ENCODE measurements at places on chromosomes 11 and 22.

- DNase-seq, result no peak
These were observed 412.3 kb upstream of the CHORDC1 start for GRCh38 chr11:90635151-90635550.

DNA sequence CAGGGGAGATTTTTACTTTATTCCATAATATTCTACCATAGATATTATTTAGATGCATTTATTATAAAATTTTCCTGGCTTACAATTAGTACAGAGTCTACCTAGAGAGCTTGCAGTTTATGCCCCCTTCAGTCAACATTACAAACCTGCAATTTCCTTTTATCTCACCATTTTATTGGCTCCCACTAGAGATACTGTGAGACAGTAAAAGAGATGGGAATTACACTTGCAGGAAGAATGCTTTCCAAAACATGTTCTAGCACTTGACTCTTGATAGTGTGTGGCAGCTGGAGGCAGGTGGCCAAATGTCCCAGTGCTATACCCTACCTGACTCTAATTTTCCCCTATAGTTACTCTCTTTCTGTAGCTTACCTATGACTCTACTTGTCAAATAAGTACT lies 863.2 kb downstream of the DLG2 start:
- no peak for DNase-seq

DNA sequence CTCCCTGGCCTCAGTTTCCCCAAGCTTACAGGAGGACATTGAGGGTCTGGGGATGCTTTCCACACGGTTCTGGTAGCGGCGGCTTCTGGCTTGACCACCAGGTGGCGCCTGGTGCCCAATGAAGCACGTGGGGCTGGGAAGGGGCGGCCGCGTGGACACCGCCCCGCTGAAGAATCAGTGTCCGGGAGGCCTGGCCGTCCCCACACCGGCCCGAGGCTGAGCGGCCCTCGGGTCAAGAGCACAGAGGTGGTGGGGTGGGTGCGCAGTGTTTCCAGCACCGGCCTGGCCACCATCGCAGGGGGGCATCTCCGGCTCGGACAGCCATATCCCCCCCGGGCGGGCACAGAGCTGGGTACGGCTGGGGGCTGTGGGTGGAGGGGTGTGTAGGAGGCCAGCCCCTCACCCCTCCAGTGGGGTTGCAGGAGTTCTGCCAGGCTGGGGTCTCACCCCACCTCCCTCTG lies 27.8 kb upstream of the PPARA start:
- DNase-seq, result no peak

DNA sequence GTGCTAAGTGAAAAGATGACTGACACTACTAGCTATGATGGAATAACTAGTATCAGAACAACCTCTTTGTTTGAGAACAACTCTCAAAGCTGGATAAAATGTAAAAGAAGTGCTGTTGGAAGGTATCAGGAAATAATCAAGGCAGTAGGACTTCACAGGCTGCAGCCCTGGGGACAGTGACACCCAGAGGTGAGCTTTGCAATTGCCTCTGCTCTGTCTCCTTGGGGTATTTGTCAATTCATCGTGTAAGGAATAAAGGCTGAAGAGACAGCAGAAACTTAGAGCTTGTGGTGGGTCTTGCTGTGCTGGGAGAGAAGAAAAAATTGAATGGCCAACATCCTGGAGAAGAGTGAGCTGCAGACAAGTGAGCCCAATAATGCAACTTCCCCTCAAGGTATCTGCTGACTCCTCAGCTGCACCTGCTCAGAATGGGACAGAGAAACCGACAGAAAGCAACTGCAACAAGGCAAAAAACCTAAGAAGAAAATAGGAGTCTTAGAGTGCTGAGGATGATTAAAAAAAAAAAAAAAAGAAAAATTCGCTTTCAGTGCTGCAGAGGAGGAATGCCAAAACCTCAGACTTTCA lies 141.1 kb downstream of the RCN1 start:
- DNase-seq, result no peak

DNA sequence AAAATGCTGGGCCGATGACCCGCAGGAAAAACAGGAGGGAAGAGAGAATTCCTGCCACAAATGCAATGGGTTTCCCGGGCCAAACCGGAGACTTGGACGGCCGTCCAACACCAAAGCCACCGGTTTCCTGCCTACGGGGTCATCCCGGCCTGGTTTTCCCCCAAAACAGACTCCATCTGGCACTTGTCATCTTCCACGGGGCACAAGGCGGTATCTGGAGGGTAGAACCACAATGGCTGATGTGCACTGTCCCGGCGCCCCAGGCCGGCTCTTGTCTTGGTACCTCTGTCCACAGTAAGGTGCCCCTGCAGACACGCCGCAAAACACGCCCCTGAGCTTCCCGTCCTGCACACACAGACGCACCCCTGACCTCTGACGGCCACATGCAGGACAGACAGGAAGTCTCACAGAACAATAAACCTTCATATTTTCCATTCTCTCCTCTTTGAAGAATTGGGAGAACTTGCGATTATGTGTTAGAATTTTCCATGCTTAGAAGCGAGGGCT lies 20.1 kb downstream of the CELSR1 start:
- no peak for DNase-seq

DNA sequence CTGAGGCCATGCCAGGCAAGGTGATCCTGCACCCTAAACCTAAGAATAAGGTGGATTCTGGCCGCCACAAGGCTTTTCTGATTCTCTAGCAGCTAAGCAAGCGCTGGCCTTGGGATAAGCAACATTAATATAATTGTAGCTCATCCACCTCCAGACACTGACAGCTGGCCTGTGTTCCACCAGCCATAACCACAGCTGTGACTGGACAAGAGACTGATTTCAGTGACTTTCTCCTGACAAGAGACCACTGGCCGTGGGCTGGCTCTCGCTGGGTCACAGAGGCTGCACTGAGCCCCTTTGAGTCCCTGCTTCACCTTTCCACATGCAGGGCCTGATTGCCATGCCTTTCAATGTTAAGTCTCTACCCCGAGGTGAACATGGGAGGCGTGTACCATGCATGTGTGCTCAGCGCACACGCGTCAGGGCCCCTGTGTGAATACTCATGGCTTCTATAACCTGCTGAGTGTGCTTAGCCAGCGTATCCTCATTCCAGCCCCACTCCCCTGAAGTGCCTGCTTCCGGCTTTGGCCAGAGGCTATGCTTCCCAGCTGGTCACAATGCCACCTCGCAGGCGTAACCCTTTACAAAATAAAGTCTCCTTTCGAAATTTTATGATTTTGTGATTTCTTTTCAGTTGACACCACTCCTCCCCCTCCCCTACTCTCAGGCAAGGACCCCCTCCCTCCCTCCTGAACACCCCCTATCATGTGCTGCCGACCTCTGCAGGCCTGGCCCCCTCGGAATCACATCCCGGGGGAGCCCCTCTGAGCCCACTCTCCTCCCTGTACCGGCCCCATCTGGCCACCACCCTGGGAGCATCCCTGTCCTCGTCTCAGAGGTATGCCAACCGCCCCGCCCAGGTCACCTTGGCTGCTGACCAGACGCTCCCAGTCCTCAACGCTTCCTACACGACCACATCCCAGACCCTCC lies 128.1 kb downstream of the CTTN start:
- no peak for DNase-seq

- no peak for DNase-seq
These were observed at the start of gene LAYN for GRCh38 chr11:111540114-111540936. Gene LAYN (plus strand): TSS chr11:111540720. CDS start chr11:111540844, 124 bp downstream.

DNA sequence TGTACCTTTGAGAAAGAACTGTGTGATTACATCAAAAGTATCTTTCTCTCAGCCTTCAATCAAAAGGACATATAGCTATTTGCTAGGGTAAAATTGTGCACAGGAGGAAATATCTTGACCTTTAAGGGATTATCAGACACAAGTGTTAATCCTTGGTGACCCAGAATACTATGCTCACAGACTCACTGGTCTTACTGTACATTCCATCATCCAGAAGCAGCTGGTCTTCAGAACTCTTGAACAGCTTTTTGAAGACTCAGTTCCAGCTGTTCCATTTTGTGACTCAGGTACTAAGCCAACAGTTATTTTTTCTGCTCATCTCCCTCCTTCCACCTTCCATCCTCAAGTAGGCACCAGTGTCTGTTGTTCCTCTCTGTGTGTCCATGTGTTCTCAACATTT lies 19.8 kb downstream of the ZBED5 start:
- DNase-seq, result no peak

GRCh38 chr11:16179676-16180075 lies 176.7 kb downstream of the SOX6 start:
- DNase-seq, result no peak

DNA sequence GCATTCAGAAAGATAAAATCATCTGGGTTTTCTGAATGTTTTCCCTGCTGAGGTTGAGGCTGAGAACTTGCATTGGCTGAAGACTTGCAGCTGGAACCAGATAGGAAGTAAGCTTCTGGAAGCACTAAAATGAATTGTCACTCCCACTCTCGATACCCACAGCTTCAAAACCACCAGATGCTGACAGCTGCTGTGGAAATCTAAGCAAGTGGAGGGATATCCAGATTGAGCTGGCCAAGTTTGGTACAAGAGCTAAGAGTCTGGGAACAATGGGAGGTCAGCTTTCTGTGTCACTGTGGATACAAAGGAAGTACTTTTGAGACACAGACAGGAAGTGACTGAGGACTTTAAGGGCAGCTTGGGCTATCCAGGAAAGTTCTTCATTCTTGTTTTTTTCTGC lies 51.3 kb upstream of the CD44 start:
- no peak for DNase-seq

- no peak for DNase-seq
These were observed 150.0 kb downstream of the OPCML start for GRCh38 chr11:133382131-133382812.

- no peak for DNase-seq
These were observed 974.2 kb downstream of the JRKL start for GRCh38 chr11:97364047-97364446.

DNA sequence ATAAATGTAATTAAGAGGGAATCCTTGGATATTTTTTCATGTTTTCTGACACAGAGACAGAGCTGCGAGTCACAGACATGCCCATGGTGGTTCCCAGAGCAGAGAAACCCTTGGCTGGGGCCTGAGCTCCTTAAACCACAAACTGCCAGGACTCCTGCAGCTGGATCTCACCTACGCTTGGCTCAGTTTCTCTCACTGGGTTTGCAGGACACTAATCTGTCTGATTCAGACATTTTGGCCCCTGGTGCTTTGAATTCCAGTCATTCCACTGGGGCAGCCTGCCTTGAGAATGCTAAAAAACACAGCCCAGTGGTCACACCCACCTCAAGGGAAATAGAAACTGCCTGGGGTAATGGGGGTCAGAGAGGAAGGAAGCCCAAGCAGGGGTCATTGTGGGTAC lies 122.6 kb downstream of the CCDC81 start:
- DNase-seq, result no peak

GRCh38 chr11:44736791-44737190 lies 10.0 kb downstream of the TSPAN18 start:
- no peak for DNase-seq

DNA sequence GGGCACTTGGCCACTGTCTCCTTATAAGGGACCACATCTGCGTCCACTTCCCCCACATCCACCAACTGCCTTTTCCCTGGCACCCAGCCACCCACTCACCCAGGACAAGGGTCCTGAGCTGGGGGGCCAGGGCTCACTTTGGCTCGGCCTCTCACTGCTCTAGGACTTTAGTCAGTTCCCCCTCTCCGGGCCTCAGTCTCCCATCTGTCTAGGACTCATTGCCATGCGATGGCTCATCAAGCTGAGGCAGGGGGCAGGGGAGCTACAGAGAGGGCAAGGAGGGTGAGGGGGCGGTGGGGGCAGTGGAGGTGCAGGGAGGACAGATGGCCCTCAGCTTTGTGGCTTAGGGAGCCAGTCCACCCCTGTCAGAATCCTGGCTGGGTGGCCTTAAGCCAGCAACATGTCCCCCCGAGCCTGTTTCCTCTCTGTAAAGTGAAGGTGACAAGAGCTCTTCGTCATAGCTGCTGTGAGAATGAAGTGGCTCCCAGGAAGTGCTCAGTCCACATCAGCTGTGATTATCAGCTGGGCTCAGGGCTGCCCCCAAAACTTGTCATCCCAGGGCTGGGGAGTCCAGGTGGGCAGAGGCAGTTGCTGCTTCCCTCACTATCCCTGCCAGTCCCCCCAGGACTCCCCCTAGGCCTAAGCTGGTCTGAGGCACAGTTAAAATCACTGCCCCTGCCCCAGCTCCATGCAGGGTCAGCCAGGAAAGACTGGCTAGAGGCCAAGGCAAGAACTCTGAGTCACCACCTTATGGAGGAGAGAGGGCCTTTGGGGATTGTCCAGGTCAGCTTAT lies 14.9 kb downstream of the RAC2 start:
- DNase-seq, result no peak

- no peak for DNase-seq
These were observed 8.4 kb downstream of the XBP1 start for GRCh38 chr22:28791841-28792490.

GRCh38 chr22:19463491-19464469 lies 15.2 kb downstream of the UFD1 start:
- no peak for DNase-seq

DNA sequence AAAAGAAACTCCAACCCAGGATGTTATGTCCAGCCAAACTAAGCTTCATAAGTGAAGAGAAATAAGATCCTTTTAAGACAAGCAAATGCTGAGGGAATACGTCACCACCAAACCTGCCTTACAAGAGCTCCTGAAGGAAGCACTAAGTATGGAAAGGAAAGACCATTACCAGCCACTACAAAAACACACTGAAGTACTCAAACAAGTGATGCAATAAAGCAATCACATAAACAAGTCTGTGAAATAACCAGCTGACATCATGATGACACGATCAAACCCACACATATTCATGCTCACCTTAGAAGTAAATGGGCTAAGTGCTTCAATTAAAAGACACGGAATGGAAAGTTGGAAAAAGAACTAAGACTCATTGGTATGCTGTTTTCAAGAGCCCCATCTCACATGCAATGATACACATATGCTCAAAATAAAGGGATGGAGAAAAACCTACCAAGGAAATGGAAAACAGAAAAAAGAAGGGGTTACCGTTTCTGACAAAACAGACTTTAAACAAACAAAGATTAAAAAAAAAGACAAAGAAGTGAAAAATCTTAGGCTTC lies 82.5 kb downstream of the GAB4 start:
- DNase-seq, result no peak

GRCh38 chr11:107969219-107969618 lies 39.5 kb upstream of the CUL5 start:
- no peak for DNase-seq

- no peak for DNase-seq
These were observed 46.5 kb downstream of the SLC5A12 start for GRCh38 chr11:26675233-26675928.

DNA sequence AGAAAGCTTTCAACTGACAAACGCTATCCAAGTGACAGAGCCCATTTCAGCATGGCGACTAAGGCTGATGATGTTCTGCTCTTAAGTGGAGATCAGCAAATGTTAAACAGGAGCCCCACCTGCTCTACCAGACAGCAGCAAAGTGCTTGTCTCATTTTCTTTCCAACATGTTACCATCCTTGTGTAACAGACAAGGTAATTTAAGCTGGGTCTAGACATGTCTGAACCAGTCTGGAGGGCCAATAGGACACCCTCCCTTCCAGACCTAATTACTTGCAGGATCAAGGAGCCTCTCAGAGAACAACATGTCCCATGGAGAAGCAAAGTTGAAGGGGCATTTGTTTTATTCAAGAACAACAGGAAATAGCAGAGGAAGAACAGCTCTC lies 3.9 kb upstream of the LMO2 start:
- no peak for DNase-seq

GRCh38 chr11:22859756-22860155 lies 518 bp downstream of the CCDC179 start:
- DNase-seq, result no peak

GRCh38 chr11:121535129-121535796 lies 82.5 kb upstream of the SORL1-AS1 start:
- DNase-seq, result no peak
